ENCODE measurements at places on chromosomes 6 and 20.

GRCh38 chr20:63361519-63362435 is 628 bp upstream of the CHRNA4 start:
- H3K4me3 ChIP-seq: no peak overlapping the region
- H3K27me3 ChIP-seq: peaks cover 74% of the 10 kb centered on the region
- peak; percentile 45 for DNase-seq
- H3K36me3 ChIP-seq: no peaks in the 10 kb centered on the region
- H3K4me1 ChIP-seq: no peaks in the 10 kb centered on the region
- no peak overlapping the region for H3K27ac ChIP-seq

DNA sequence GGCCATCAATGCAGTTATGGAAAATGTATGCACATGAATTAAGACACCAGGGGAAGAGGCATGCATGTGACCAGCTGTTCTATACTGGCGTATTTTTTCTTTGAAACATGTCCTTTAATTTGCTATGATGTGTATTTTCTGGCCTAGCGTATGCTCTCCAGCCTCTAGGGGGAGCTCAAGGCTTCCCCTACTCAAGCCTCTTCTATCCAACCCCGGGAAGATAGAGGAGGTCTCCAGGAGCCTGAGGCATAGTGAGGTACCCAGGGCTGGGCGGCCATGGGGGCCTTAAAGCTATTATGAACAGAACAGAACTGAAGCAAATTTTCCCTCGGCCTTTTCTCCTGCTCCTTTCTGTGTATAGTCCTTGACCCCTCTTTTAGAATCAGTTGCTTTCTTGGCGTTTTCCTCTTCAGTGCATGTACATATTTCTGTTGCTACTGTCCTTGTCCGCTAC is 528.9 kb downstream of the MAFB start:
- no peaks in the 10 kb centered on the region for H3K27me3 ChIP-seq
- peak; percentile 68 for DNase-seq
- H3K36me3 ChIP-seq: no peaks in the 10 kb centered on the region
- H3K27ac ChIP-seq: no peak overlapping the region
- H3K4me3 ChIP-seq: no peak overlapping the region
- H3K4me1 ChIP-seq: no peaks in the 10 kb centered on the region

GRCh38 chr6:158560836-158561320 is 987 bp downstream of the TMEM181 start:
- no peak overlapping the region for H3K27ac ChIP-seq
- peaks cover 34% of the 10 kb centered on the region for H3K4me1 ChIP-seq
- DNase-seq: peak; percentile 49
- H3K36me3 ChIP-seq: no peaks in the 10 kb centered on the region
- H3K27me3 ChIP-seq: no peaks in the 10 kb centered on the region

DNA sequence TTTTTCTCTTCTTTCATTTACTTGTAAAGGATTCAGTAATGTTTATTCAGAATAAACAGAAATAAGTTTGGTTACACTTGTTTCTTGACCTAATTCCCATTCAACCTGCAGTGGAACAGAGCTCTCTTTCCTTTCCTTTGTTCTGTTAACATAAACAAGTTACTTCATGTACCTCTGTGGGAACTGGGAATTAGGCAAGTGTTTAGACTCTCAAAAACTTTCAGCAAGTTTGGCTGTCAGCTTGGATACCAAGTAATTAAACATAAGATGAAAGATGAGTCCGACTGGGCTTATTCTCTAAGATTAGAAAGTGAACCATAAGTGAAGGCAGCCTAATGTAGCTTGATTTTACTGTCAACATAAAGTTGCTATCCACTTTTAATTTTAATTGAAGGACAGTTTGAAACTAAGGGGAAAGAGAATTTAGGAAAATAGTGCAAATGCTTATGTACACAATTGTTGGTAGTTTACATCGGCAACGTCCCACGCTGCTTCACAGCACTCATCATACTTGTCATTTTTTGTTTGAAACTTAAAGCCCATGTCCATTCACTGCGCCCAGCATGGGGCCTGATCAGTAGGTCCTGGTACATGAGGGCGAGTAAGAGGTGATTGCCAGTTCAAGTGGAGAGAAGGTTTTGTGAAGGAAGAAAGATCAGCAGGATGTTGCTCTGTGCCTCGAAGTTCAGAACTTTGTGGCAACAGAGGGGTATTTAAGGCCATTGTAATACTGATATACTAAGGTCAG is 113.0 kb downstream of the PLEKHG1 start:
- no peaks in the 10 kb centered on the region for H3K36me3 ChIP-seq
- no peak overlapping the region for H3K27ac ChIP-seq
- H3K4me3 ChIP-seq: no peak overlapping the region
- no peak for DNase-seq

DNA sequence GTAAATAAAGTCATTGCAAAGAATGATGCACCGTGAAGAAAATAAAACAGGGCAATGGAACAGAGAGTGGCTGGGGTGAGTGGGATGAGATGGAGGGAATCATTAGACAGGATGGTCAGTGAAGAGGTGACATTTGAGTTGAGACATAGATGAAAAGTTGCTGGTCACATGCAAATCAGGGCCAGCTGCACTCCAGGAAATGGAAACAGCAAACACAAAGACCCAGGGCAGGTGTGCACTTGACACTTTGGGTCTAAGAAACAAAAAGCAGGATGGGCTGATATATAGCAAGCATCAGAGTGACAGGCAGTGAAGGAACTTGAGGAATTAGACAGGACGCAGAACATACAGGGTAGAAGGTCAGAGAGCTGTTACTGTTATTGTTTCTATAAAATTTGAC is 171.5 kb upstream of the RIPOR2 start:
- no peaks in the 10 kb centered on the region for H3K4me1 ChIP-seq
- no peak overlapping the region for H3K27ac ChIP-seq
- no peak overlapping the region for H3K4me3 ChIP-seq
- H3K27me3 ChIP-seq: no peaks in the 10 kb centered on the region
- no peak for DNase-seq
- H3K36me3 ChIP-seq: peaks cover 77% of the 10 kb centered on the region

- no peak overlapping the region for H3K27ac ChIP-seq
- no peak overlapping the region for H3K4me3 ChIP-seq
- H3K4me1 ChIP-seq: peaks cover 27% of the 10 kb centered on the region
- no peaks in the 10 kb centered on the region for H3K36me3 ChIP-seq
- no peak for DNase-seq
Measured at GRCh38 chr6:16756660-16757255, 4.5 kb downstream of the ATXN1 start.

GRCh38 chr6:11650025-11650696 is 112.6 kb downstream of the TMEM170B start:
- H3K4me1 ChIP-seq: peaks cover 7% of the 10 kb centered on the region
- H3K4me3 ChIP-seq: no peak overlapping the region
- H3K27ac ChIP-seq: no peak overlapping the region
- no peaks in the 10 kb centered on the region for H3K36me3 ChIP-seq
- DNase-seq: no peak

- H3K27ac ChIP-seq: no peak overlapping the region
- no peak overlapping the region for H3K4me3 ChIP-seq
- no peaks in the 10 kb centered on the region for H3K4me1 ChIP-seq
- DNase-seq: no peak
- H3K27me3 ChIP-seq: no peaks in the 10 kb centered on the region
Measured at GRCh38 chr6:43946641-43947363, 176.8 kb downstream of the VEGFA start.

DNA sequence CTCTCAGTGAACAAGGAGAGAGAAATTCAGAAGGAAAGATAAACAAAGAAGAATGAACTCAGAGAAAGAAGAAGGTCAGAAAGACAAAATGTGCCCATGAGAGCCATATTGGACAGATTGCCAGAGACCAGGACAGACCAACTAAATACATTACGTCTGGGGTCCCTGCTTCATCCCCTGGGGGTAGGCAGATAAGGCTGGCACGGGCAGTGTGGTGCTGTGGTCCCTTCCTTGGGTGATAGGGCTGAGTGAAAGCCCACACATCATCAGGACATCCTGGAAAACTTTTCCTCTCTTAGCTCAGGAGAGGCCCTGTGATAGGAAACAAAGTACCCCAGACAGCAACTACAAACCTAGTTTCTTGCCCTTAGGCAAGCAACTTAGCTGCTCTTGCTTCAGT is 13.2 kb upstream of the ARMC12 start:
- no peak overlapping the region for H3K27ac ChIP-seq
- no peaks in the 10 kb centered on the region for H3K27me3 ChIP-seq
- no peaks in the 10 kb centered on the region for H3K36me3 ChIP-seq
- peaks cover 93% of the 10 kb centered on the region for H3K4me1 ChIP-seq
- DNase-seq: no peak

DNA sequence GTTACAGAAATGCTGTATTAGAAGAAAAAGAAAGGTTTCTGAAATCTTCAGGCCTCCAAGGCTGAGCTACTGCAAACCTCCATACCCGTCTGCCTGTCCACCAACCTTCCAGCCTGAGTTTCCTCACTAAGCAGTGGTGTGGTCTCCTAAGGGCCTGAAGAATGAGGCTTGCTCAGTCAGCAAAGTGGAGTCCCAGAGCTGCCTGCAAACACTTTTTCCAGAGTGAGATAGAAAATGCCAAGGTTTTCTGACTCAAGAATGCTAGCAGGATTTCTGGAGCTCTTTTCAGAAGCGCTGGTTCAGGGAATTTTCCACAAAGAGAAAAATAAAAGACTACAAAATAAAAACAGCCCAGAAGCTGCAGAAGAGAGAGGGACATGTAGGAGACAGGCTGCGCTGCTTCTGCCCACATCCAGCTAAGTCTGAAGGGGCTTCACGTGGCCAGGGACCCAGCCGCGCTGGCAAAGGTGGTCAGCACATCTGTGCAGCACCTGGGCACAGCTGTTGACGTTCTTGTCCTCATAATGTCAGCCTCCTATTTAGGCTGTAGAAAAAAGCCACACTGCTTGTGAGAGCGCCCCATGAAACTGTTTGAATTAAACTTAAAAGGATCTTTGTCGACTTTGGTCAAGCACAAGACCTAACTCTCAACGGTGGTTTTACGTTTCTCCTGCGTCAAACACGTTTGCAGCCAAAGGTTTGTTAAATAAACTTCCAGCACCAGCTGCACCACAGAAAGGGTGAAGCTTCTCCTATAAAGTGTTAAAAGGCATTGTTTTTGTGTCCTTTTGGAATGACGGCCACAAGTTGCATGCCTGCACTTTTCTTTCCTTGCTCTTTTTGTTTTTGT is 209.0 kb downstream of the THBS2 start:
- no peaks in the 10 kb centered on the region for H3K27me3 ChIP-seq

- no peak overlapping the region for H3K4me3 ChIP-seq
- H3K36me3 ChIP-seq: no peaks in the 10 kb centered on the region
- H3K27ac ChIP-seq: no peak overlapping the region
- H3K27me3 ChIP-seq: no peaks in the 10 kb centered on the region
Measured at GRCh38 chr6:95599706-95600105, 22.4 kb downstream of the MANEA start.

DNA sequence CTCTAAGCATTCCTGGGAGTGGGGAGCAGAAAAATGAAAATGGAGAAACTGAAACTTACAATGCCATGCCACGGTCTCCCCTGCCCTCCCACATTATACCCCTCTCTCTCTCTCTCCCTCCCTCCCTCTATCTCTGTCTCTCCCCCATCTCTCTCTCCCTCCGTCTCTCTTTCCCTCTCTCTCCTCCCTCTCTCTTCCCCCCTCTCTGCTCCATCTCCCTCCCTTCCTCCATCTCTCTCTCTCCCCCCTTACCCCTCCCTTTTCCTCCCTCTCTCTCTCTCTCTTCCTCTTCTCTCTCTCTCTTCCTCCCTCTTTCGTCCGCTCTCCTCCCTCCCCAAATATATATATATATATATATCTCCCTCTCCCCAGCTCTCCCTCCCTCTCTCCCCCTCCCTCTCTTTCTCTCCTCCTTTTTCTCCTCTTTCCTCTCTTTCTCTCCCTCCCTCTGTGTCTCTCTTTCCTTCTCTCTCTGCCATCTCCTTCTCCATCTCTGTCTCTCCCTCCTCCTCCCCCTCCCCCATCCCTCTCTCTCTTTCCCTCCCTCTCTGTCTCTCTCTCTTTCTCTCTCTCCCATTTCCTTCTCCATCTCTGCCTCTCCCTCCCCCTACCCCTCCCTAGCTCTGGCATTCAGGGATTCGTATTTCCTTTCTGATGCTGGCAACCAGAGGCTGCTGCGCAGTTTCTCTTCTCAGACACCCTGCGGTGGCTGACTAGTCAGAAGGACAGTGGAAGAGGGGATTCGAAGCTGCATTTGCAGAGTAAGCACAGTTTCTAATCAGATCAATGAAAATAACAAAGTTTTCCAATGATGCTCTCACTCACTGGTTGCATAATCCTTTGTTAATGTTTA is 13.9 kb upstream of the VAPB start:
- no peak for DNase-seq
- H3K27ac ChIP-seq: no peak overlapping the region
- H3K36me3 ChIP-seq: no peaks in the 10 kb centered on the region
- H3K4me1 ChIP-seq: no peaks in the 10 kb centered on the region
- no peak overlapping the region for H3K4me3 ChIP-seq
- H3K27me3 ChIP-seq: no peaks in the 10 kb centered on the region

DNA sequence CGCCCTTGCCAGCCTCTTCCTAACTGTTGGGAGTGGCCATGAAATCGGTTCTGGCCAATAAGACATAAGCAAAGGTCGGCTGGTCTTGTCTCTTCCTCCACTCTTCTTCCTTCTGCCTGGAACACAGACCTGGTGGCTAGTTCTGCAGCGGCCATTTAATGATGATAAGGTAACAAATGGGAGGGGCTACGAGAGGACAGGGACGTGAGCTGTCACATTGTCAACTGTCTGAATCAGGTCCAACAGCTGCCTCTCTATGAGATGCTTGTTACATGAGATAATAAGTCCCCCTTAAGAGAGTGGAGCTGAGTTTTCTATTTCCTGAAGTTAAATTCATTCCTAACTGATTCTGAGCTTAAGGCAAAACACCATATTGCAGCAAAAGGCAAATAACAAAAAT is 12.5 kb upstream of the TMEM242 start:
- no peak overlapping the region for H3K27ac ChIP-seq
- H3K4me1 ChIP-seq: no peaks in the 10 kb centered on the region
- H3K27me3 ChIP-seq: no peaks in the 10 kb centered on the region
- H3K4me3 ChIP-seq: no peak overlapping the region

GRCh38 chr6:113629975-113630737 is 227.0 kb upstream of the MARCKS start:
- no peak for DNase-seq
- peaks cover 23% of the 10 kb centered on the region for H3K4me1 ChIP-seq
- no peaks in the 10 kb centered on the region for H3K27me3 ChIP-seq

GRCh38 chr6:85464722-85465150 is 14.9 kb downstream of the NT5E start:
- H3K4me1 ChIP-seq: peaks cover 26% of the 10 kb centered on the region
- H3K36me3 ChIP-seq: no peaks in the 10 kb centered on the region
- H3K27ac ChIP-seq: no peak overlapping the region
- DNase-seq: peak; percentile 40

DNA sequence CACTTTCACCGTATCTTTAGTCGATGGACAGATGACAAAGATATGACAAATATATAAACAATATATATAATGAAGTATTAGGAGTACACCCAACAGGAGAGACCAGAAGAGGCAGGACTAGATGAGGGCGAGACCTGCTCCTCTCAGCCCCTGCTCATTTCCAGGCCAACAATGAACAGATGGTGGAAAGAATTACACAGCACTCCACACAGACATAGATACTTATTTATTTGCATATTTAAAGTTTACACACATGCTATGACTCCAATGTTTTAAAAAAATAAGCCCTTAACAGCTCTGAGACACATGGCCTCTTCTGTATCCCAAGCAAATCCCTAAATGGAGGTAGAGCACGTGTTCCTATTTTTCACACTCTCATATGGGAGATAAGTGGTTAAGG is 10.4 kb downstream of the FAM210B start:
- H3K4me3 ChIP-seq: no peak overlapping the region
- no peak overlapping the region for H3K27ac ChIP-seq
- no peaks in the 10 kb centered on the region for H3K27me3 ChIP-seq
- H3K4me1 ChIP-seq: peaks cover 3% of the 10 kb centered on the region
- peaks cover 2% of the 10 kb centered on the region for H3K36me3 ChIP-seq

GRCh38 chr6:120489941-120490340 is 844.3 kb downstream of the TBC1D32 start:
- no peaks in the 10 kb centered on the region for H3K36me3 ChIP-seq
- H3K27me3 ChIP-seq: no peaks in the 10 kb centered on the region
- no peaks in the 10 kb centered on the region for H3K4me1 ChIP-seq
- DNase-seq: no peak
- H3K4me3 ChIP-seq: no peak overlapping the region
- H3K27ac ChIP-seq: no peak overlapping the region

Data from common myeloid progenitor, CD34-positive (primary cell).